ENCODE measurements at places on chromosomes 5 and 9. TPM values are rescaled to one million over a fixed set of nuclear protein-coding genes. Genes with fewer than 3 reads are reported as not detected.

- DNase-seq = peak; percentile 14
These were observed 33.2 kb downstream of the GRIN3A start for GRCh38 chr9:101705135-101705661.

GRCh38 chr9:133987446-133987788 lies 4.7 kb downstream of the VAV2 start:
- no peak for DNase-seq

Gene HRCT1
- total RNA-seq = not detected

GRCh38 chr5:38809388-38810359 lies 36.1 kb upstream of the OSMR start:
- peak; percentile 58 for DNase-seq

DNA sequence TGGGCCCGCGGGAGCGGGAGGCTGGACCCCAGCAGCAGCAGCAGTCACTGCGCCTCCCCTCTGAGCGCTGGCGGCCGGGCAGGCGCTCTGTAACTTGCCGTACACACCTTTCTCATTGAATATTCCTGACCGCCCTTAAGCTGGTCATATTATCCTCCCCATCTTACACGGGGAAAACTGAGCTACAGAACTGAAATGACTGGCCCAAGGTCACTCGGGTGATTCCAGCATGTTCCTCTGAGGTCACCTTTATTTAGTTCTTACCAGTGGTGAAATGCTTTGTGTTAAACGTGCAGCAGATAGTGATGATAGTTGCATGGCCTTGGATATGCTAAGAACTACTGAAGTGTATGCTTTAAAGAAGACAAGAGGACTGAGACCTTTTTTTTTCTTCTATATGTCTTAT lies 607 bp downstream of the UQCRQ start:
- DNase-seq = no peak

GRCh38 chr9:89759572-89759971 lies 154.8 kb downstream of the GADD45G start:
- DNase-seq = no peak

Gene FAM163B
- not detected for total RNA-seq

- no peak for DNase-seq
These were observed 10.8 kb downstream of the GABRB2 start for GRCh38 chr5:161535762-161536161.
